ENCODE measurements at places on chromosomes 1 and 21. TPM values are rescaled to one million over a fixed set of nuclear protein-coding genes. Genes with fewer than 3 reads are reported as not detected.

The LRRN2 gene
- total RNA-seq = 2.9 TPM

DNA sequence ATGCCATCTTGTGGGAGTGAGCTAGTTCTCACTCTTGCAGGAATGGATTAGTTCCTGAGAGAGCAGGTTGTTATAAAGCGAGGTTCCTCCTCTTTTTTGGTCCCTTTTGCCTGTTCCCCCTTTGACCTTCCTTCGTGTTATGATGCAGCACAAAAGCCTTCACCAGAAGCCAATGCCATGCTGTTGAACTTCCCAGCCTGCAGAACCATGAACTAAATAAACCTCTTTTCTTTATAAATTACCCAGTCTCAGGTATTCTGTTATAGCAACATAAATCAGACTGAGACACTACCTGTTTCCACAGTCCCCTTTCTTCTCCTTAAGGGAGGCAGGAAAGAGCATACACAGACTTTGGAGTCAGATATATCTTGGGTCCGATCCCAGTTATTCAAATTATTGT, 25.6 kb downstream of the DISP3 start:
- no peak for DNase-seq

DNA sequence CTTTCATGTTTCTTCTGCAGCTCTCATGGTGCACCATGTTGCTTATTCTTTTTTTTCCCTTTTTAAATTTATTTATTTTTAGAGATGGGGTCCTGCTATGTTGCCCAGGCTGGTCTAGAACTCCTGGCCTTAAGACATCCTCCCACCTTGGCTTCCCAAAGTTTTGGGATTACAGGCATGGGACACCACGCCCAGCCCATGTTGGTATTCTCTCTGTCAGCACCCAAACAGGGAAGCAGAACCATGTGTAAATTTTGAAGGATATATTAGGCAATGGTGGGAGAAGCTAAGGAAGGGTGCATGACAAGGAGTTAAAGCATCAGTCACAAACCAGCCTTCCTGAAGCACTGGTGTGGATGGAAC, 39.6 kb upstream of the ENAH start:
- no peak for DNase-seq

DNA sequence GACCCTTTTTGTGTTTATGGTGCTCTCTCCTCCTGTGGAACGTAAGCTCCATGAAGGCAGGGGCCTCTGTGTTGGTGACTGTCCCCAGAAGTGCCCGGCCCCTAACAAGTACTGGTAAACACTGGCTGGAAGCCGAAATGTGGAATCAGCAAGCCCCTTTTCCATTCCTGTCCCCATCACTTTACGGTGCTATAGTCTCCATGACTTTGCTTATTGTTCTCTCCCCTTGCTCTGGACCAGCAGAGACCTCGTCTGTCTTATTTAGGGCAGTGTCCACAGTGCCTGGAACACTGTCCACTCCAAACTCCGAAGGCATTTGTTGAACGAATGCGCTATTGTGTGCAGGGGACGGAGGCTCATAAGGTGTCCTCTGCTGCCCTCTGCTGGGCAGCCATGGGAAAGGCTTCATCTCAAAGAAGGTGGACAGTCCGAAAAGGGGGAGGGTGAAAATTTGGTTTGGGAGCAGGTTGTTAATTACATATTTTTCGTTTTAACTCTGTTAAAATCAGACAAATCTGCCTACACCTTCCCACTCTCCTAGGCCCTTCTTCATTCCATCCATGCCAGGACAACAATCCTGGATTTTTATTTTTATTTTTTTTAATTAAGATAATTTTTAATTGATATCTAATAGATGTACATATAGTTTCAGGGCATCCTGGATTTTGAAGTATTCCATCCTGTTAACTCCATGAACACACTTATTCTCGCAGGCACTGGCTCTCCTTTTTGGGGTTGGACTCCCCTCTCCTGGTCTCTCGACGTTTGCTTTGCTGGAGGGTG, 115.6 kb downstream of the PGBD5 start:
- DNase-seq = peak; percentile 77

DNA sequence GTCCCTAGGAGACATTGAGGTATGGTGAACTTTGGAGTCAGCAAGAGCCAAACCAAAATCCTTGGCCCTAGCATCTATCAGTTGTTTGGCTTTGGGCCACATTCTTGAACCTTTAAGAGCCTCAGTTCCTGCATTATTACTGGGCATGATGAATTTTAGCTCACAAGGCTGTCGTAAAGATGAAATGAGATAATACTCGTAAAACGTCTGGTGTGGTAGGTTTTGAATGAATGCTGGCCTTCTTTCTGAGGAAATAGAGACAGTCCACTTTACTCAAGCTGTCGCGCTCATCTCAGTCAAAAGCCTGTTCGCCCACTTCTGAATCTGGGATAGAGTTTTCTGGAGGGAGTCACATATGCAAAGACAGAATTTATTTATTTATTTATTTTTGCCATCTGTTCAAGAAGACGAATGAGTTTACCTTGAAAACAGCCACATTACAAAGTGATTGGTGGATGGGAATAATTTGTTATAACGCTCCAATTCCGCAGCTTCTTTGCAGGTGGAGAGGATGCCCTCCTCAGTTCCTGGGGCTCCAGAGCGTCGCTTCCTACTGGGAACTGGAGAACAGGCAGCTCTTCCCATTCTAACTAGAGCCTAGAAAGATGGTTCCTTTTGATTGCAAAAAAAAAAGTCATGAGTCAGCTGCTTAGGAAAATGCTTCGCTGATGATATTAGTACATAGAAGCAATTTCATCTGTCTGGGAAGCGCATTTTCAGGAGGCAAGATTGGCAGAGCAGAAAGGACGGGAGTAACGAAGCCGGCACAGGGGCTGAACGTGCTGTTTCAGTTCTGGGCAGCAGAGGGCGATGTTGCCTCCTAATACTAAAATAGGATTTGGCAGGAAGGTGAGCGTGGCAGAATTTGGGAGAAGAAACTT, 49.9 kb upstream of the CYP2J2 start:
- DNase-seq = peak; percentile 64

The IVL gene
- not detected for total RNA-seq

The TEX35 gene
- total RNA-seq = not detected

DNA sequence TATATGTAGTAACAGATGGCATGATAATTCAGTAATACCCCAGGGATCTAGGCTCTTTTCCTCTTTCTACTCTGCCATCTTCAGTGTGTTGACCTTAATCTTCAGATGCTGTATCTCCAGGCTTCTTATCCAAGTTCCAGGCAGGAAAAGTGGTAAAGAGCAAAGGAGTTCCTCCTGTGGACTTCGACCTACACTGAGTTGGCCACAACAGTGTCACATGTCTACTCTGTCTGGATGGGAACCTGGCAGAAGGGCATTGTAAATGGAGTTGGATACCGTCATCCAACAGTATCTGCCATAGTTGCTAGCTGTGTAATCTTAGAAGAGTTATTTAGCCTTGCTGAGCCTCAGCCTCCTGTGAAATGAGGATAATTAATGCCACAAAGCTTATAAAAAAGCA, 21.9 kb downstream of the IL23R start:
- DNase-seq = no peak

The NAV1 gene
- 15.8 TPM for total RNA-seq

GRCh38 chr1:16367968-16368890, 1.2 kb downstream of the SZRD1 start:
- DNase-seq = no peak

The FLG2 gene
- total RNA-seq = not detected

GRCh38 chr1:165376041-165376810, 19.7 kb upstream of the LMX1A start:
- peak; percentile 84 for DNase-seq

DNA sequence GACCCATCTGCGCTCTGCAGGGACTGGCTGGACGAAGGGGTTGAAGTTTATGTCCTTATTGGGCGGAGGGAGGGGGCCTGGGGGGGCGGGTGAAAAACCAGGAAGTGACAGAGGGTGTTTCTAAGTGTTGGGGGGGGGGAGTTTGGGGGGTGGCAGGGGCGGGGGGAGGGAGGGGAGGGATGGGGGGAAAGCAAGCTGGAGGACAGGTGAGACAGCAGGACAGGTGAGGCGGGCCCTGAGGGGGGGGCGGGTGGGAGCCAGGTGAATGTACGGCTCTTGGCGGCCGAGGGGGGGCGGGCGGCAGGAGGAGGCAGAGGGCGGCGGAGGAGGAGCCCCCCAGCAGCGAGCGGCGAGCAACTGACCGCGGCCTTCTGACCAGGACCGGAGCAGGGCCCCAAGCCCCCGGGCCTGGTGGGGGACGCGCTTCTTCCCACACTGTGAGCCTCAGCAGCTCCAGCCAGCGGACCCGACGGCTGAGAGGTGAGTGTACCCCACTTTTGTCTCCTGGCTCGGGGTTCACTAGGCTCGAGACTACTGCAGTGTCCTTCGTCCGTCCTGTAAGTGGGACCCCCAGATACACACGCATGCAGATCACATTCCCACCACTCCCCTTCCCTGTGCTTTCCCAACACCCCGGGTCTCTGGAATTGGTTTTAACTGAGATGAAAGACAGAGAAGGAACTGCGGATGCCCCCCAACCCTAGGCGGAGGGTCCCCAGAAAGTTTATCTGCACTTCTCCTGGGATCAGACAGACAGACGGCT, at the start of gene ZBTB7B:
ZBTB7B (plus strand) TSS at position 339 of the 763 bp plus-strand sequence. CDS start 11,859 bp downstream, outside the sequence.
- no peak for DNase-seq

- DNase-seq = no peak
Observed at GRCh38 chr1:76425201-76426145, 350.9 kb downstream of the ST6GALNAC3 start.

DNA sequence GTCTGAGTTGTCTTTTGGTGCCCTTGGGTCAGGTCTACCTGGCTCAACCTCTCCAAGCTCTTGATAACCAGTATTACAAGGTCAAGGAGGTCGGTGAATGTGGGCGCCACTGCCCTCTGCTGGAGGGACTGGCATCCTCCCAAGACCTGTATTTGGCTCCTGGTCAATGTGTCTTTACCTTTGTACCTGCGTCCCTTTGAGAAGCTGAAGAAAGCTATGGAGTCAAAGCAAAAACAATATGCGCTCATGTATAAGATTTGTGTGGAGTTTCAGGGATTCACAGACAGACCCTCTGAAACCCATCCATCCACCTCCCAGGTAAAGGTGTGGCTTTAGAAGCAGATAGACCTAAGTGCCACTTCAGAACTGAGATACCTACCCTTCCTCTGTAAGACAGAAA, 61.8 kb upstream of the NBL1 start:
- peak; percentile 76 for DNase-seq

The TDRD5 gene
- not detected for total RNA-seq

The TRPM2 gene
- 3.1 TPM for total RNA-seq

DNA sequence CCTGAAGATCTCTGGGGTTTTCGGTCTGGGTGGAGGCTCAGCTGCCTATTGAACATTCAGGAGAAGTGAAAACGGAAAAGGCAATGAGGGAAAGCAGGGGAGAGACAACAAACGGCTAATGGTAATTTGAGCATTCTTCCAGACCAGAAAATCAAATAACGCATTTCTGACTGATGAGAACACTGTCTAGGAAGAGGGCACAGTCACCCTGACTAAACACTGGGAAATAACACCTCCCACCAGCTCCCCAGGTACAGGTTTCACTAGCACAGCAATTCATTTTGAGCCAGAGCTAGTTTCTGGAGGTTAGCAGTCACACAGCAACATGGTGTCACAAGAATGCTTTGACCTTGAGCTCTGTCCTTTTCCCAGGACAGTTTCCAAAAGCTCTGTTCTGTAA, 21.1 kb downstream of the NCF2 start:
- no peak for DNase-seq

DNA sequence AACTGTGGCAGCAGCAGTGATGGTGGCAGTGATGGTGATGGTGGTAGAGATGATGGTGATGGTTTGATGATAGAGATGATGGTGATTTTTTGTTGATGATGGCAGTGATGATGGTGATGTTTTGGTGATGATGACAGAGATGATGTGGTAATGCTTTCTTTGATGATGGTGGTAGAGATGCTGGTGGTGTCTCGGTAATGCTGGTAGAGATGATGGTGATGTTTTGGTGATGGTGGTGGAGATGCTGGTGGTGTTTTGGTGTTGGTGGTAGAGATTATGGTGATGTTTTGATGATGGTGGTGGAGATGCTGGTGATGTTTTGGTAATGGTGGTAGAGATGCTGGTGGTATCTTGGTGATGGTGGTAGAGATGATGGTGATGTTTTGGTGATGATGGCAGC, 131.6 kb downstream of the NAV1 start:
- DNase-seq = no peak

- DNase-seq = no peak
Observed at GRCh38 chr1:42006836-42007235, 88.1 kb upstream of the HIVEP3 start.

The PTPRC gene
- total RNA-seq = 13.8 TPM

GRCh38 chr1:7783826-7784491, at the start of gene PER3:
TSS of gene PER3 (plus strand) at chr1:7784291. CDS start at chr1:7784878, 587 bp downstream.
- DNase-seq = peak; percentile 99

GRCh38 chr1:108712606-108713150, at the start of gene FNDC7:
TSS of gene FNDC7 (plus strand) at chr1:108712908. CDS start at chr1:108712934, 26 bp downstream.
- no peak for DNase-seq

The CCDC181 gene
- not detected for total RNA-seq

DNA sequence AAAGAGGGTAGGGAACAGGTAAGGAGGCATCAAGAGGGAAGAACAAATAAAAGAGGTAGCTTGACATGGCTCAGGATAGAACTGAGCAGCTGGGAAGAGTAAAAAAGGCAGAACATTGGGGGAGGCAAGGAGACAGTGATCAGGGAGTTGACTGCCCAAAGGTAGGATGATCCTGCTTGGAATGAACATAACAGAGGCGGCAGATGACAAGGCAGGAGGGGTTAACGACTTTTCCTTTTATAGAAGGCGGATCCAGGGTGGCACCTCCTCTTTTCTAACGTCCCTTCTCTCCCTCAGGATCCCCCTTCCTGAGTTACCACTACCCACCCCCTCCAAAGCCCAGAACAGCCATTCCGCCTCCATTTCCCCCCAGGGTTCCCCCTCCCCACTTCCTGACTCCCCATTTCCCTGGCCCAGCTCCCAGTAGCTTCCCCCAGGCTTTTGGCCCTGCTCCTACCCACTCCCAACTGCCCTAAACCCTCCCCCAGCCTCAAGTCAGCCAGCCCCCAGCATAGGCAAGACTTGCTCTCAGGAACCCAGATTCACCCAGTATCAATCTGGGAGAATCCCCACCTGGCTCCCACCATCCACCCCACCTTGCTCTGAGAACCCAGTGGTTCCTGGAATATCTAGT, 769 bp upstream of the ADAMTS4 start:
- peak; percentile 19 for DNase-seq

DNA sequence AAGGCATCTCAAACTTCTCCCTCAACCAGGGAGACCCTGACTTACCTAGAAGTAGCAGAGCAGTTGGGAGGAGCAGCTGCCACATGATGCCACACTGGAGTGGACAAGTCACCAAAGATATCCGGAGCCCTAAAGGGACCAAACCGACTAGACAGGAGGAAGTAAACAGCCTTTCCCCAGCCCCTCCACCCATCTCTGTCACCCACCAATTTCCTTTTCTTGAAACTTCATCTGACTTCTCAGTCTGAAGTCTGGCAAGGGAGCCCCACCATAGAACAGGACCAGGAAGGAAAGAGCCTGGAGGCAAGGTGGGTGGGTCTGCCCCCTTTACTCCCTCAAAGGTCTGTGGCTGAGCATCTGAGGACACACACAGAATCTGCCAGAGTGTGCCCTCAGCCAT, at the start of gene FCGR3A:
FCGR3A (minus strand) TSS at position 167 of the 400 bp plus-strand sequence; CDS start at position 85, 82 bp downstream.
- DNase-seq = no peak

The ARMH1 gene
- 0.49 TPM for total RNA-seq

The GPR25 gene
- total RNA-seq = 0.18 TPM

The CYP4B1 gene
- 0.22 TPM for total RNA-seq

GRCh38 chr1:156439777-156440183, 60.8 kb downstream of the MEF2D start:
- no peak for DNase-seq

The MRPL39 gene
- 43.0 TPM for total RNA-seq
